ENCODE measurements at places on chromosomes 5 and 9. TPM values are rescaled to one million over a fixed set of nuclear protein-coding genes. Genes with fewer than 3 reads are reported as not detected.

DNA sequence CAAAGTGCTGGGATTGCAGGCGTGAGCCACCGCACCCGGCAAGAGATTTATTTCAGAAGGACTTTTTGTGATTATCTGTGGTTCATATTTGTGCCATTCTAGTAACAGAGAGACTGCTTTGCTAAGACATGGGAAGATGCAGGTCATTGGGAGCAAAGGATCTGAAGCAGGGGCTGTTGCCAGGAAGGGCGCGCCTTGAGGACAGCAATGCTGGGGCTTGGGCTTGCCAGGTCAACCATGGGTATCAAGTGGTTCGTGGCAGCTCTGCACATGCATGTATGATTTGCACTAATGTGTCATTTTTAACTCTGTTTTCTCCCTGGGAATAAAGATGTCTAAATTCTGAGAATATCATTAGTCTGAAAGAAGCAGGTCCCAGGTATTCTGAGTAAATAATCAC, 17.0 kb downstream of the ADAMTS2 start:
- DNase-seq: no peak

SPINK6 gene
- total RNA-seq: not detected

IGFBPL1 gene
- not detected for total RNA-seq

DNA sequence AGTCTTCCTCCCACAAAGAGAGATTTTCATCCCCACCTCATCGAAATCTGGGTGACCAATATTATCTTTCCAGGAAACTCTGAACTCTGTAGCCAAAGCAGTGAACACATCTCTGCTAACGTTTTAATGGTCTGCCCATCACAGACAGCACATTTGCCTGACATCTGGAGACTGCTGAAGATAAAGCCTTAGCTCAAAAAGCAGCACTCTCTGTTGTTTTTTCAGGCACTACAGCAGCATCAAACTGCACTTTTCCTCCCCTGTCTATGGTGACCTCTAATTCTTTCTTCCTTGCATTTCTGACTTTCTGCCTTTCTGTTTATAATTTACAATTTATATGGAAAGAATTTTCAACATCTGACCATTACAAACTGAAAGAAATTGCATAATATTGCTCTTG, 66.8 kb downstream of the RAB3C start:
- no peak for DNase-seq

DNA sequence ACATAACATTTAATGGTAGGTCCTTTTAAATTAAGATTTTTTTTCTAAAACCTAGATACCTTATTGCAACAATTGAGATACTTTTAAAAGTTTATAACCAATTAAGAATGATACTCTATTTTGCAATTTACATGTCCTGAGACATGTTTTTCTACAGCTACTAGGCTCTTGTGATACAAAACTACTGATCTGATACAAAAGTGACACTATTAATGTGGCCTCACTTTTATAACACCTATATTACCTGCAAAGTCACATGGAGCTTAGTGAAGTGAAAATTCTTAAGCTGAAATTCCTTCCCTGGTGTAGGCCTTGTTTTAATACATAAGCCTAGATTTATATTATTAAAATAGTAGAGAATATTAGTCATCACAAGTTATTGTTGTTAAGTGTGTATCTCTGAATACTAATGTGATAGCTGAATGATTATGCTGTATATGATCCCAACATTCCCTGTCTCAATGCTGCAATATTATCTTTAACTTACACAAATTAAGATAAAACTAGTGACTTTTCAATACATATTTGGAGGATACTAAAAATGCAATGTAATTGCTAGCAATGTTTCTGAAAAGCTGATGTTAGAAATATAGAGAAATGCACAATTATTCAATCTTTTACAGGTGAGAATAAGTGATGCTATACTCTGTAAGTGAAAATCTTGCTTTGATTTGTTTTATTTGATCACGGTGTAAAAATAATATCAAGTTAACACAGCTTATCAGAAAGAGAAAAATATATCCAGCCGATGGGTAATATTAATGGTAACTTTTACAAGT, 2.6 kb downstream of the NFIB start:
- DNase-seq: no peak

- DNase-seq: no peak
Observed at GRCh38 chr5:144284931-144285502, 114.3 kb downstream of the KCTD16 start.

DNA sequence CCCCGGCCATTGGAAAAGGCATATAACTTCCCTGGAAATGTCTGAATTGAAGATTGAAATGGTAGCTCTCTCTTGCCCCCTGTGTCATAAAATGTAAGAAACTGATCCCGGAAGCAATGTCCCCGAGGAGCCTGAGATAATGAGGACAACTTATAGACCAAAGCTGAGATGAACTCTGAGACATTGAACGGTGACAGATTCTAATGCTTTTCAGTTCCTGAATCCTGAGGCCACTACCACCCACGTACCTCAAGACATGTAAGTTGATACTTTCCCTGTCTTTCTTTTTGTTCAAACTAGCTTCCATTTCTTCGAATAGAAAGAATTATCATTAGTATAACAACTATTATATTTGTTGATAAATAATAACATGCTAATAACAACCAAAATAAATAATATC, 51.0 kb downstream of the KIF4B start:
- DNase-seq: no peak

GRCh38 chr5:42036379-42036778, 111.3 kb downstream of the FBXO4 start:
- DNase-seq: no peak

- no peak for DNase-seq
Observed at GRCh38 chr5:158970569-158971014, 129.1 kb downstream of the EBF1 start.

PTPN3 gene
- 0.24 TPM for total RNA-seq

TLR4 gene
- total RNA-seq: 0.23 TPM

ZNF879 gene
- not detected for total RNA-seq

SLC6A7 gene
- not detected for total RNA-seq

DNA sequence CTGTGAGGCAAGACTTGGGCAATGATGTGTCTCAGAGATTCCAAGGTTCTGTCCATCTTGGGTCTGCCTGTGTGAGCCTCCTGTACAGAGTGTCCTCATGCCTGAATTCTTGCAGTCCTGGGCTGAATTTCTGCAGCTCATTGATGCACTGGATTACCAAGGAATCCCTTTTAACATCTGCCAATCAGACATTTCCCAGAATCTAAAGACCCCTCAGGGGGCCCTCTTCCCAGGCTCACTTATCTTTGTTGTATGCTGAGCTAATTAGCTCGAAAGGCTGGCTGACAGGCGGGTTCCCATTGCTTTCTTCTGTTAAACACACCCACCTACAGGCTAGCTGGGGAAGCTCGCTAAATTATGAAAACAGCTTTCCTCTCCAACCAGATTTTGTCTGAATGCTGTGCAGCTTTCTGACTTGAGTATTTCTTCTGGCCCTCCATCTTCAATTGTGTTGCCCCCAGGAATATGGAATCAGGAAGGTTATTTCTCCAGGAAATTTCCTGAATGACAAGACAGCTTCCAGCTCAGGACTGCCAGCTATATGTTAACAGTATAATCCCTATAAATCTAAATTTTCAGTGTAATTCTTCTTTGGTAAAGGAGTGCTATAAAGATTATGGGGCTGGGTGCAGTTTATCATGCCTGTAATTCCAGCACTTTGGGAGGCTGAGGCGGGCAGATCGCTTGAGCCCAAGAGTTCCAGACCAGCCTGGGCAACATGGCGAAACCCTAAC, at the start of gene LIX1:
TSS of gene LIX1 (minus strand) at position 91 of the 734 bp plus-strand sequence. CDS start at position 56, 35 bp downstream.
- DNase-seq: no peak

SPAAR gene
- not detected for total RNA-seq

GRCh38 chr5:60674251-60675069, 25.5 kb downstream of the DEPDC1B start:
- no peak for DNase-seq

GRCh38 chr5:59356813-59357380, 536.6 kb downstream of the PDE4D start:
- DNase-seq: no peak

DNA sequence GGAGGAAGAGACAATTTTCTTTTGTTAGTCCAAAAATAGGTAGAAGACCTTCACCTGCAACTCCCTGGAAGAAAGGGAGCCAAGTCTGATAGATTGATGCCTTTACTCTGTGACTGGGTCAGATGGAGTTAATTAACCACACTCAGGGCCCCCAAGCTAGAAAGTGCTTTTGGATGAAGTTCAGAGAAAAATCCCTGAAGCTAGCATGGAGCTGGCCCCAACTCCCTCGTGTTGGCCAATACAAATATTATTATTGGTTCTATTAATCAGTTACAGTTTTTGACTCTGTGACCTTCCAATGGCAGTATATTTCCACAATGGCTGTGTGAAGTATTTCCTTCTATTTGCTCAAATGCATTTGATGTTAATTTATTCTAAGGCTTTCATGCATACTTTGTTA, 1753.5 kb downstream of the EFNA5 start:
- no peak for DNase-seq

- DNase-seq: no peak
Observed at GRCh38 chr9:72917892-72918509, 34.9 kb downstream of the ALDH1A1 start.

ECM2 gene
- 0.08 TPM for total RNA-seq

DNA sequence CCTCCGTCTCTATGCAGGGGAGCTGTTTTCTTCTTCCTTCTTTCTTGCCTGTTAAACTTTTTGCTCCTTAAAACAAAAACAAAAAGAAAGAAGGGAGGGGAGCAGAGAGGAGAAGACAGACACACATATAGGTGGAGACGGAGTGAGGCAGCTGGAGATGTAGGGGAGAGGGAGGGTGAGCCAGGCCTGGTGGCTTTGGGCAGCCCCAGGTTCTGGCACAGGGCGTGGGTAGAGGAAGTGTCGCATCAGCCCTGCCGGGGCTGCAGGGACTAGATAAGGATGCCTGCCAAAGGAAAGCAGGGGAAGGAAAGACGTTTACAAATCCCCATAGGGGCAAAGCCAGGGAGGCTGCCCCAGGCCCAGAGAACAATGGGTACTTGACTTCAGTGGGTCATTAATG, 38.7 kb upstream of the PTGS1 start:
- no peak for DNase-seq

GRCh38 chr5:52802272-52802973, 14.7 kb downstream of the ITGA1 start:
- no peak for DNase-seq

- DNase-seq: no peak
Observed at GRCh38 chr5:9301200-9301599, 244.7 kb downstream of the SEMA5A start.

DNA sequence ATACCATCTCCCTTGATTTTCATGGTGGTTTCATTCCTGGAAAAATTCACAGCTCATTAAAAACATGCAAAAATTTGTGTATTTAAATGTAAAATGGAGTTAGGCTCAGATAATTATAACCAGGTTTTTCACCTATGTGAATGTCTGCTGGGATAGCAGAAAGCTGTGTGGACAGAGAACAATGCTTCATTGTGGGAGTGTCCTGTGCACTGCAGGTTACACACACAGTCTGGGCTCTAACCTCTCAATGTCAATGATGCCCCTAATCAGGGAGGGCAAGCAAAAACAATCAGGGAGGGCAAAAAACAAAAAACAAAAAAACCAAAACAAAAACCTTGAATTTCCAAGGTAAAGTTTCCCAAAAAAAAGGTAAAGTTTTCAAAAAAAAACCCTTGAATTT, 158.9 kb upstream of the KLF9 start:
- no peak for DNase-seq

All from GM12878 (cell line).